ENCODE measurements at places on chromosomes 7 and 10.

GRCh38 chr7:120724955-120725354, 133.0 kb downstream of the TSPAN12 start:
- DNase-seq: no peak
- H3K27ac ChIP-seq: no peak overlapping the region
- H3K4me1 ChIP-seq: no peaks in the 10 kb centered on the region
- no peak overlapping the region for H3K4me3 ChIP-seq

DNA sequence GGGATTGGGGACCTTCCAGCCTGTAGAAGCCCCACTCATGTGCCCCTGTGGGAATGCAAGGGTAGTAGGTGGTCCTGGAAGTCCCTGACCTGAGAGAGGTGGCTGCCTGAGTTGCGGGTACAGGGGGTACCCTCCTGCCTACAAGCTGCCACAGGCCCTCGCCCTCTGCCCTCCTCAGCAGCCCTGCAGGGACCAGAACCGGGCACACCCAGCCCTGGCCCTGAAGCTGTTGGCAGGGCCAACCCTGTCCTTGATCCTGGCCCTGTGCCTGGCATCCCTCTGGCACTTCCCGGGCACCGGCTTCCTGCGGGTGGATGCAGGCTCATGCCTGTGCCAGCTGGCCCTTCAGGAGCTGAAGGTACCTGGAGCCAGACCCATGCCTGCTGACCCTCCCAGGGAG, 54.9 kb upstream of the ELN start:
- no peaks in the 10 kb centered on the region for H3K27me3 ChIP-seq
- no peak overlapping the region for H3K4me3 ChIP-seq
- no peaks in the 10 kb centered on the region for H3K36me3 ChIP-seq

DNA sequence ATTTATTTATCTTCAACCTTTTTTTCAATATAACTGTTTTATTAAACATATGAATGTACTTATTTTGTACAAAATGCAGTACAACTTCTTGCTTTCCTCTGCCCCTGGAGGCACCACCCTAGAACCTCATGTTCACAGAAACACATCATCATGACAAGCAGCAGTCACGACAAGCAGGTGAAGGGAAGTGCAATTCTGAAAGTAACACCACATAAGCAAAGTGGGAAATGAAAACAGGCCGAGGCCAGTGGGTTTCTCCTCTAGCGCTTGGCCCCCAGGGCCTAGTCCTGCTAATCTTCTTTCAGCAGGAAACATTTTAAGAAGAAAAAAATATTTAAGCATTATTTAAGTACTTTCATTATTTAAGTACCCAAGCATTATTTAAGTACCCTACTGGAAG, 598.1 kb downstream of the SH2D4B start:
- H3K4me1 ChIP-seq: no peaks in the 10 kb centered on the region
- DNase-seq: no peak
- H3K36me3 ChIP-seq: no peaks in the 10 kb centered on the region
- no peak overlapping the region for H3K27ac ChIP-seq
- no peak overlapping the region for H3K4me3 ChIP-seq
- H3K27me3 ChIP-seq: no peaks in the 10 kb centered on the region

DNA sequence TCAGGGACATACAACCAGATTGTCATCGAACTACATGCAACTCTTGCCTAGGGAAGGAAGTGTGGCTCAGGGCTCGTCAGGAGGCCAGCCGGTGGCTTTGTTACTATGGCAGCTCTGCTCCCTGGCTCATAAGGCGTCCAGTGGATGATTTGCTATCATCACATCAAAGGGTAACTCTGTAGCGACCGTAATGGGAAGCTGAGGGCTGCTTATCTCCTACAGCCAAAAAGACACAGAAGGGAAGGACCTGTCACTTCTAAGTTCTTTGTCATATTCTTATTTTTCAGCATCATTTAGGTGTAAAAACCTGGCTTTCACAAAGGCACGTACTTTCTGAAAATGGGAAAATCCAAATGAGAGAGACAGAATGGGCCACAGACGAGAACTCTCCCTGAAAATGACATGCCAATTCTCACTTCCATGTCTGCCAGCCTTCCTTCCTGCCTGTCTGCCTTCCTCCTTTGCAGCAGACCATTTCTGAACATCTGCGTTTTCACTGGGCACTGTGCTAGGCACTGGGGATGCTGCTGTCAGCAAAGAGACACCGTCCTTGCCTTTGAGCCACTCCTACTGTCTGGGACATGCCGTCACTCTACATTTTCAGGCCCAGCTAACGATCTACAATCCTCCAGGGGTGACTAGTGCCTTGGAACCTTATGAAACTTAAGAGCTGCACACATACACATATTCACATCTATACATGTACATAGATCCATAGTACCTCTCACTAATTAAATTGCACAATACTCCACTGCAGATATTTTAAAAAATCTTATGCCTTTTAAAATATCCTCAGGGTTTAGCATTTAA, 26.9 kb downstream of the ENKUR start:
- no peak for DNase-seq
- H3K27ac ChIP-seq: no peak overlapping the region
- no peak overlapping the region for H3K4me3 ChIP-seq
- H3K4me1 ChIP-seq: no peaks in the 10 kb centered on the region

DNA sequence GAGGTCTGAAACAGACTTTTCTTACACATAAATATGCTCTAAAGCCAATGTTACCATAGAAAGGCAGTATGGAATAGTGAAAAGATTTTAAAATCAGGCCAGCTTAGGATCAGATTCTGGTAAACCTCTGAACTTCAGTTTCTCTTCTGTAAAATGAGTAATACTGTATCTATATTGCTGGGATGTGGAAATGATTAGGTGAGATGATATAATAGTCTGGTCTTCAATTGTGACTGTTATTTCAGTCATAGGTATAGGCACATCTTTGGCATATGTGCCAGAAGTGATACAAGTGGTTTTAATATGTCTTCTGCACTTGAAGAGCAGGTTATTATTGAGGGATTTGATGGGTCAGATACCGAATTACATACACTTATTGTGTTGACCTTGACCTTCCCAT, 7.2 kb downstream of the ZNF277 start:
- H3K4me3 ChIP-seq: no peak overlapping the region
- no peak overlapping the region for H3K27ac ChIP-seq
- no peak for DNase-seq
- H3K4me1 ChIP-seq: peaks cover 6% of the 10 kb centered on the region
- H3K27me3 ChIP-seq: no peaks in the 10 kb centered on the region

DNA sequence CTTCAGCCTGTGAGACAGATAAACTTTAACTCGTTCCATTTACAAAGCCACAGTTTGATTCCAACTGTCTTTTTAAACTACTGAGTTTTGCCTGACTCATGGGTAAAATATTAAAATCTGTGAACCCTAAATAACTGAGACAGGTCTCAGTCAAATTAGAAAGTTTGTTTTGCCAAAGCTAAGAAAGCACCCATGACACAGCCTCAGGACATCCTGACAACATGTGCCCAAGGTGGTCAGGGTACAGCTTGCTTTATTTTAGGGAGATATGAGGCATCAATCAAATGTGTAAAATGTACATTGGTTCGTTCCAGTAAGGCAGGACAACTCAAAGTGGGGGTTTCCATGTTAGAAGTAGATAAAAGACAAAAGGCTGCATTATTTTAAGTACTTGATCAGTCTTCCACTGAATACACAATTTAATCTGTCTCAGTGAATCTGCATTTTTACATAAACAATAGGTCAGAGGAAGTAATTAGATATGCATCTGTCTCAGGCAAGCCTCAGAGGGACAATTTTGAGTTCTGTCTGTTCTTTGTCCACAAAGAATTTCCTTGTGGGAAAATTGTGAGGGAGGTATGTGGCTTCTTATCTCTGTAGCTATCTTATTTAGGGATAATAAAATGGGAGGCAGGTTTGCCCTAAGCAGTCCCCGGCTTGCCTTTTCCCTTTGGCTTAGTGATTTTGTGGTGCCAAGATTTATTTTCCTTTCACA, 11.0 kb upstream of the PIP start:
- H3K27me3 ChIP-seq: no peaks in the 10 kb centered on the region
- H3K4me1 ChIP-seq: no peaks in the 10 kb centered on the region
- H3K4me3 ChIP-seq: no peak overlapping the region
- no peak overlapping the region for H3K27ac ChIP-seq
- no peak for DNase-seq

DNA sequence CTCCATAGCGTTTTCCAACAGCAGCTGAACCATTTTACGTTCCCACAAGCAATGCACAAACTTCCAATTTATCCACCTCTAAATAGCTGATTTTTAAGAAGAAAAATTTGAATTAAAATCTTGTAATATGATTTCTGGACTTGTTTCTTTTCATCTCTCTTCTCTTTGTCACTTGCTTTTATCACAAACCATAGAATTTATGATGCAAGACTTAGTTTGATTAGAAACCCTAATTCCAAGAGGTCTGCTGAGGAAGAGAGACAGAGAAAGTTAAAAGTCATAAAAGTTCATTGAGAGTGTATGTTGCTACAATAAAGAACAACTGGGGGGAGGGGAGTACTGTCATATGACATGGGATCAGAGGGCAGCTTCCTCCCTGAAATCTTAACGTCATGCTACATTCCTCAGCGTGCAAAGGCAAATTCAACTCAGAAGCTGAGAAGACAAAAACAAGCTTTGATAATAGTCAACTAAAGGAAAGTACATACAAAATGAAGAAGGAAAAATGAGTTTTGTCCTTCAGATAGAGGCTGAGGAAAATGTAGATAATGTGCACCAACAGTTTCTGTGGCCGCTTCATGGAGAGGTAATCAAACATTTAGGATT, 18.4 kb upstream of the CUBN start:
- H3K27me3 ChIP-seq: no peaks in the 10 kb centered on the region
- no peaks in the 10 kb centered on the region for H3K36me3 ChIP-seq
- H3K4me3 ChIP-seq: no peak overlapping the region
- H3K27ac ChIP-seq: no peak overlapping the region
- H3K4me1 ChIP-seq: no peaks in the 10 kb centered on the region

GRCh38 chr7:117219485-117219884, 103.4 kb downstream of the WNT2 start:
- H3K27me3 ChIP-seq: no peaks in the 10 kb centered on the region
- no peak overlapping the region for H3K4me3 ChIP-seq
- H3K4me1 ChIP-seq: no peaks in the 10 kb centered on the region
- H3K36me3 ChIP-seq: no peaks in the 10 kb centered on the region

DNA sequence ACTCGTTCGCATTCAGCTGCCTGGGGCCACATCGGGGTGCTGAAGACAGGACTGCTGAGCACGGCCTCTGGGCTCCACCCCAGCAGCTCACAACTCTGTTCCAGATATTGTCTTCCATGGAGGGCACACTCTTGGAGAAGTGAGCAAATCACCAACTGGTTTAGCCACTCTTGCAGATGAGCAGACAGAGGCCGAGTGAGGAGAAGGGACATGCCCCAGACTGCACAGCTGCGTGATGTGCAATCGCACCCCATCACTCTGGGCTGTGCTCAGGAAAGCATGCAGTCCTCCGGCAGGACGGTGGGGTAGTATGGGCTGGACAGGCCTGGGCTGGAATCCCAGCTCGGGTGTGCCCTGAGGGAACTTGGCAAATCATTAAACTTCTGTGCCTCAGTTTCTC, 111.6 kb downstream of the FAM53B start:
- peak overlapping the region; percentile 60 for H3K27ac ChIP-seq
- H3K36me3 ChIP-seq: no peaks in the 10 kb centered on the region
- no peaks in the 10 kb centered on the region for H3K27me3 ChIP-seq

DNA sequence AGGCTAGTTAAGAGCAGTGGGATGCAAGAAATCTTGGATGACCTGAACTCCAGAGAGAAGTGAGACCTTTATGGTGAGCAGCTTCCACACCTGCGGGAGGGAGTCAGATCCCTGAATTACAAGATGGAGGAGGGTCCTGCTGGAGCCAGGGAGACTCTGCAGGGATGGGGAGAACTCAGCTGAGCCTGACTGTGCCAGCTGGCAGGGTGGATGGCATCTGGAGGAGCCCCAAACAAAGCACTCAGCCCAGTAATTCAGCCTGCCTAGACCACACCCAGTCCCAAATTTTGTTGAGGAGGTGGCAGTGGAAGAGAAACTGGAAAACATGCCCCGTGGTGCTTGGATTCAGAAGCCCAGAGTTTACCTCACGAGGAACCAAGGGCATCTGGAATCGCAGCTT, 208.2 kb downstream of the WDR11 start:
- H3K4me3 ChIP-seq: no peak overlapping the region
- H3K27me3 ChIP-seq: no peaks in the 10 kb centered on the region
- H3K27ac ChIP-seq: no peak overlapping the region
- H3K36me3 ChIP-seq: no peaks in the 10 kb centered on the region
- no peak for DNase-seq

- no peak overlapping the region for H3K4me3 ChIP-seq
- DNase-seq: no peak
- no peaks in the 10 kb centered on the region for H3K36me3 ChIP-seq
- H3K27ac ChIP-seq: no peak overlapping the region
- no peaks in the 10 kb centered on the region for H3K4me1 ChIP-seq
- H3K27me3 ChIP-seq: no peaks in the 10 kb centered on the region
Measured at GRCh38 chr10:125417605-125418004, 257.2 kb upstream of the CTBP2 start.

DNA sequence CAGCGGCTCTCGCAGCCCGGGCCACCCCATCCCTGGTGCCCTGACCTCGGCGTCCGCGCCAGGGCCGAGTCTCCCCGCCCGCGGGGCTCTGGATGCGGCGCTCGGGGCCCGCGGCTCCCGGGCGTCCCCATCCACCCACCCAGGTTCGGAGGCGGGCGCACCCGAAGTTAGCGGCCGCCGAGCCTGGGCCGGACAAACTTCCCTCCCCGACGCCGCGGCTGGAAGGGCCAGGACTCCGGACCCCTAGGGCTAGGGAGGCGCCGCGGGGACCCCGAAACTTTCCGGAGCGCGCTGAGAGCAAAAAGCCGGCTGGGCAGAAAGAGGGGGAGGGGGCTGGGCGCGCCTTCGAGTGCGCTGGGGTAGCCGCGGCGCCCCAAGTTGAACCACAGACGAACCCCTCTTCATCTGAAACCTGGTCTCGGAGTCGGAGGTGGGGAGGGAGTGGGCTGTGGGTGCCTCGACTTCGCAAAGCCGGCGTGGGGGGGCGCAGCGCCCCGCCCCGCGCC, 3.7 kb upstream of the ELFN1 start:
- peak overlapping the region; percentile 51 for H3K4me3 ChIP-seq
- H3K4me1 ChIP-seq: peaks cover 67% of the 10 kb centered on the region
- no peaks in the 10 kb centered on the region for H3K36me3 ChIP-seq
- H3K27ac ChIP-seq: peak overlapping the region; percentile 65
- no peak for DNase-seq

DNA sequence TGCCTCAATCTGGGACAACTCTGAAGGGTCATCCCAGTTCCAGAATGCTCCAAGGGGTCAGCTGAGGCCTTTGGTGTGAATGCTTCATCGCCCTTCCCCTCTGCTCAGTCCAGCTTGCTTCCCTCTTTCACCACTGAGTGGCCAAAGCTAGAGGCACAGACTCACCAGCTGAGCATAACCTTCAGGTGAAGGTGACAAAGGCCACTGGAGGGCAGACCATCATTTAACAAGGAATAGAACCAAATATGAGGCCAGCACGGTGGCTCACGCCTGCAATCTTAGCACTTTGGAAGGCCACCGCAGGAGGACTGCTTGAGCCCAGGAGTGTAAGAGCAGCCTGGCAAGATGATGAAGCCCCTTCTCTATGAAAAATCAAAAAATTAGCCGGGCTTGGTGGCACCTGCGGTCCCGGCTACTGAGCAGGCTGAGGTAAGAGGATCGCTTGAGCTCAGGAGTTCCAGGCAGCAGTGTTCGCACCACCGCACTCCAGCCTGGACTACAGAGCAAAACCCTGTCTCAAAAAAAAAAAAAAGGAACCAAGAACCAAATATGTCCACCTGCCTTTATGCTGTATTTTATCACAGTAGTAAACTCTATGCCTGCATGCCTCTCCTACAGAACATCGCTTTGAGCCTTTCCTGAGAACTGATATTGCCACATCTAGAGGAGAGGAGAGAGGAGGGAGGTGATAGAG, 13.4 kb downstream of the PRKAG2 start:
- no peak for DNase-seq
- H3K36me3 ChIP-seq: no peaks in the 10 kb centered on the region
- no peak overlapping the region for H3K27ac ChIP-seq
- H3K4me3 ChIP-seq: no peak overlapping the region
- H3K4me1 ChIP-seq: peaks cover 9% of the 10 kb centered on the region
